ENCODE measurements at places on chromosomes 7 and 10.

GRCh38 chr10:133324198-133324792 is 12.4 kb downstream of the CALY start:
- peaks cover 3% of the 10 kb centered on the region for H3K4me1 ChIP-seq
- peaks cover 36% of the 10 kb centered on the region for H3K27me3 ChIP-seq
- H3K36me3 ChIP-seq: no peaks in the 10 kb centered on the region
- H3K27ac ChIP-seq: no peak overlapping the region
- peak; percentile 86 for DNase-seq

DNA sequence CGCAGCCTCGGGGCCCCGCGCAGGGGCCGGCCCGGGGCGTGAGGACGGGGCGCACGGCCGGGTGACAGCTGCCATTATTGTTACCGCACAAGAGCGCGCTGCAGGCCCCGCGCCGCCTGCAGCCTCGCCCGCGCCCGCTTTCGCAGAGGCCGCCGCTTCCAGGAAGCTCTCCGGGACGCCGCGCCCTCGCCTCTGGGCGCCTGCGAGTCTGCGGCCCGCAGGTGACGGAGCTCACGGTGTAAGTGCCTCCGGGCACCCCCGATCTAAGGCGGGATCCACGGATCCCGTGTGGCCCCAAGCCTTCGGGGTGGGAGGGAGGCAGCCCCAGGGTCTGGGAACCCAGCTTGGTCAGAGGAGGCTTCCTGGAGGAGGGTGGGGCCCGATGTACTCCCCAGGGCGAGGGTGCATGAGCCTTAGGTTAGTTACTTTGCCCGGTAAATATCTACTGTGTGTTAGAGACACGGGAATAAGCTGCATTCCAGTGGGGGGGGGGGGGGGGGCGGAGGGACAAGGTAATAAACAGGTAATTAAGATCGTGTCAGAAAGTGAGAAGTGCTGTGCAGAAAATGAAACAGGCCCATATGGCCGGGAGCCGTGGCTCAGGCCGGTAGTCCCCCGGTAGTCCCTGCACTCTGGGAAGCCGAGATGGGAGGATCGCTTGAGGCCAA is 638 bp downstream of the IQCE start:
- peak overlapping the region; percentile 84 for H3K27ac ChIP-seq
- no peaks in the 10 kb centered on the region for H3K27me3 ChIP-seq
- H3K4me1 ChIP-seq: peaks cover 9% of the 10 kb centered on the region
- H3K36me3 ChIP-seq: no peaks in the 10 kb centered on the region
- H3K4me3 ChIP-seq: peak overlapping the region; percentile 68

GRCh38 chr10:125482637-125483036 is 200.3 kb downstream of the TEX36 start:
- H3K27me3 ChIP-seq: no peaks in the 10 kb centered on the region
- no peaks in the 10 kb centered on the region for H3K36me3 ChIP-seq
- no peaks in the 10 kb centered on the region for H3K4me1 ChIP-seq

DNA sequence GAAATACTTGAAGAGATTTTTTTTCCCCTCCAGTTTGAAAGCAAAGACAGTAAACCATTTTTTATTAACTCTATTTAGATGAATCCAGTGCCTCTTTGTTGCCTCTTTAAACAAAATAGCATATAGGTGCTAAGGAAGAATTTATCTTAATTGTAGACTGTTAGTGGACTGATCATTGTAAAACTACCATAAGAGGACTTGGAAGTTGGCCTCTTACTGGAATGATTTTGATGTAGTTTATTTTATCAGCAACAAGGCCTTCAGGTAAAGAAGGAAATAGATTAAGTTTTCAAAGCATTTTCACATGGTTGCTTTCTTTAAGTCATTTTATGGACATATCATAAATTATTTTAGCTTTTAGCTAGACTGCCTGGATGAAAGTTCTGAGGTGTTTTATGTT is 53.2 kb downstream of the KLHDC10 start:
- H3K36me3 ChIP-seq: no peaks in the 10 kb centered on the region
- H3K4me3 ChIP-seq: no peak overlapping the region
- H3K4me1 ChIP-seq: no peaks in the 10 kb centered on the region
- DNase-seq: no peak

DNA sequence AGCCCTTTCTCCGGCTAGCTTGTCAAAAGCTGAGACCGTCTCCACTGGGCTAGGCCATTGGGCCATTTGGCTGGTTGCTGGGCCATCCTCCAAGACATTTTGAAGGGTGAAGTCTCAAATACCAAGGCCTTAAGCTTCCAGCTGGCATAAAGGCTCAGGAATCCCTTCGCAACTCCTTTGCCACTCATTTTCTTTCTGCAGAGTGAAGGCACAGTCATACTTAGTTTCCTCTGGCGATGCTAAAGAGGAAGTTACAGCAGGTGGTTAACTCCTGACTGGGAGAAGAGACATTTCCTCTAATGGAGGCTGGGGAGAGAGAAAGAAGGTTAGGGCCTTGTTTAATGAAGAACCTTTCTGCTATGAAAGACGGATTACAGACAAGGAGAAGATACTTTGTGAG is 4.8 kb upstream of the REPIN1 start:
- H3K27ac ChIP-seq: no peak overlapping the region
- no peak overlapping the region for H3K4me3 ChIP-seq
- no peak for DNase-seq
- H3K27me3 ChIP-seq: no peaks in the 10 kb centered on the region

DNA sequence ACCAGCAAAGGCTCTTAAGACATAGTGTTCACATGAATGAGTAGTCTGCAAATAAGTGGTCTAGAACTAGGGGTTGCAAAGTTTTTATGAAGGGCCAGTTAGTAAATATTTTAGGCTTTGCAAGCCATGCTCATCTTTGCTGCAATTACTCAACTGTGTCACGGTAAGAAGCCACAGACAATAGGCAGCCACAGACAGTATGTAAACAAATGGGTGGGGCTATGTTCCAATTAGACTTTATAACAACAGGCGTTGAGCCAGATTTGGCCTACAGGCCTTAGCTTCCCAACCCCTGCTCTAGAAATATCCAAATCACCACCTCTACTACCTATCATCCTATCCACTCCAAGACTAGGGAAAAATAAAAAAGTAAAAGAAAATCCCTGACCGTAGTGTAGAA is 9.2 kb downstream of the IKZF5 start:
- H3K27me3 ChIP-seq: no peaks in the 10 kb centered on the region
- no peak overlapping the region for H3K4me3 ChIP-seq
- no peaks in the 10 kb centered on the region for H3K36me3 ChIP-seq
- no peak overlapping the region for H3K27ac ChIP-seq
- peaks cover 4% of the 10 kb centered on the region for H3K4me1 ChIP-seq
- DNase-seq: no peak

- no peak for DNase-seq
- no peak overlapping the region for H3K4me3 ChIP-seq
- H3K27ac ChIP-seq: no peak overlapping the region
- H3K36me3 ChIP-seq: no peaks in the 10 kb centered on the region
- no peaks in the 10 kb centered on the region for H3K4me1 ChIP-seq
Observed at GRCh38 chr7:41374150-41374848, 328.6 kb downstream of the INHBA start.

DNA sequence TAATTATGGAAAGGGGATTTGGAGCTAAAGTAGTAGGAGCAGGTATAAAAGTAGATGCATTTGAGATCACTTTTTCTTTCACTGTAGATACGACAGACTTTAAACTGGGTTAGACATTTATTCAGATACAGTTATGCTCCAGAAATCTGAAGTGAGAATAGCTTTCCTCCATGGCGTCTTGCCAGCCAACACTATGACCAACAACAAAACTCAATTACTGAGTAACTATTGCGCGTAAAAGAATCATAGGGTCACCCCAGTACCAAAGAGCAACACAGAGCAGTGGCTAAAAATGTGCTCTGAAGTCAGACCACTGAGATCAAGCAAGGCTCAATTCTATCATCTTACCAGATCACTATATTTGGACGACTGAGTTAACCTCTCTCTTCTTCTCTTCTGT is 262.5 kb upstream of the SORCS1 start:
- no peak for DNase-seq
- H3K36me3 ChIP-seq: no peaks in the 10 kb centered on the region
- H3K4me3 ChIP-seq: no peak overlapping the region
- H3K4me1 ChIP-seq: no peaks in the 10 kb centered on the region
- H3K27ac ChIP-seq: no peak overlapping the region

DNA sequence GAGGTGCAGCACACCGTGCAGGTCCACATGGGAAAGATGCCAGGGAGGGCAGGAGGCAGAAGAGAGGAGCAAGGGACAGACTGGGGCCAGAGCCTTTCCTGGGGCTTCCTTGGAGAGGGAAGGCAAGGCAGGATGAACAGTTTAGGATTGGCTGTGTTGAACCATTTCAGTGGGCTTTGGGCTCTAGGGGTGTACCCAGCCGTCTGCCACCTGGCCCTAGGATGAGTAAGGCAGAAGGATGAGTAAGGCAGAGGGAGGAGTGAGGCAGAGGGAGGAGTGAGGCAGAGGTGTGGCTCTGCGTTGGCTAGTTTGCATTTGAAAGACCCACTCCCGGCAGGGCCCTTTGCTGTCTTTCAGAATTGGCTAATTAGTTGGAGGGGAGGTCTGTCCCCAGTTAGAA is 31.5 kb upstream of the PRF1 start:
- H3K4me3 ChIP-seq: no peak overlapping the region
- no peak overlapping the region for H3K27ac ChIP-seq
- H3K27me3 ChIP-seq: no peaks in the 10 kb centered on the region
- no peak for DNase-seq
- no peaks in the 10 kb centered on the region for H3K4me1 ChIP-seq

- H3K4me3 ChIP-seq: no peak overlapping the region
- no peaks in the 10 kb centered on the region for H3K36me3 ChIP-seq
- no peaks in the 10 kb centered on the region for H3K4me1 ChIP-seq
Observed at GRCh38 chr10:88110822-88111221, 247.4 kb downstream of the PTEN start.

- H3K4me3 ChIP-seq: peak overlapping the region; percentile 94
- peaks cover 14% of the 10 kb centered on the region for H3K4me1 ChIP-seq
- peak; percentile 36 for DNase-seq
- peak overlapping the region; percentile 74 for H3K27ac ChIP-seq
- H3K36me3 ChIP-seq: no peaks in the 10 kb centered on the region
- H3K27me3 ChIP-seq: no peaks in the 10 kb centered on the region
Observed at GRCh38 chr7:7970237-7970530, 1.6 kb downstream of the GLCCI1 start.

- H3K27me3 ChIP-seq: no peaks in the 10 kb centered on the region
- H3K4me3 ChIP-seq: no peak overlapping the region
- H3K27ac ChIP-seq: no peak overlapping the region
- no peaks in the 10 kb centered on the region for H3K36me3 ChIP-seq
Observed at GRCh38 chr10:71696628-71697326, 22.8 kb downstream of the C10orf105 start.

DNA sequence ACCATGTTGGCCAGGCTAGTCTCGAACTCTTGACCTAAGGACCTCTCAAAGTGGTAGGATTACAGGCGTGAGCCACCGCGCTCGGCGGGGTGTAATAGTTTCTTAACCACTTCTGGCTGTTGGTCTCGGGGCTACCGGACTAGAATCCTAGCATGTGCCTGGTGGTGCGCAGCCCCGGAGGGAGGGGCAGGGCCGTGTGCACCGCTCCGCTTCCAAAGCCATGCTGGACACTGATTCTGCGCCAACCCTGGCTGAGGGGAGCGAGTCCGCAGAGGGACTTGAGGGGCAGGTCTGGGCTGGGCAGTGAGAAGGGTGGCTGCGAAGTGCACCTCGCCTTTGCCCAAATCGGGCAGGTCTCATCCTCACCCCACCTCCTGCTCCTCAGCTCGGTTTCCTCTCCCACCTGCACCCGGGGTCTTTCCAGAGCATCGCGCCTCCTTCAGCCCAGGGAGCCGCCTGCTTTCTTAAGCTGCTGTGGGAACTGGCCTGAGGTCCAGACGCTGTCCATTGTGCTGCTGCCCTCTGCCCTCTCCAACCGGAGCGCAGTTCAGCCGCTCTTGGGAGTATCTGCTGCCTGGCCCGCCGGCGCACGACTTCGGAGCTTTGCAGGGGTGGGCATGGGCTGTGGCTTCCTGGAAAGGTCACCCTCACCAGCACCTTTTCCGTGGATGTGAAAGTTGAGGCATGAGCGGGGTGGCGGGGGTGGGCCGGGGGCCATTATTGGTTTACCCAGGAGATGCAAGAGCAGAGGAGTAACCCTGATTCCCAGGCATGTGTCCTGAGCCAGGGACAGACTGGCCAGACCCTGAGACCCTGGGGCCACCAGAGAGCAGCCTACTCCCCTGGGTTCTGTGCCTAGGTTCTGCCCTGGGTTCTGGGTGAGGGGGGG is 422.6 kb upstream of the NUPR2 start:
- no peaks in the 10 kb centered on the region for H3K36me3 ChIP-seq
- DNase-seq: no peak
- no peak overlapping the region for H3K27ac ChIP-seq
- no peaks in the 10 kb centered on the region for H3K4me1 ChIP-seq
- H3K27me3 ChIP-seq: no peaks in the 10 kb centered on the region

- no peaks in the 10 kb centered on the region for H3K4me1 ChIP-seq
- H3K36me3 ChIP-seq: no peaks in the 10 kb centered on the region
- H3K27ac ChIP-seq: no peak overlapping the region
- no peak overlapping the region for H3K4me3 ChIP-seq
- no peak for DNase-seq
Observed at GRCh38 chr7:125445836-125446235, 516.2 kb upstream of the POT1 start.

GRCh38 chr10:70197235-70197945 is 27.1 kb upstream of the SAR1A start:
- H3K4me1 ChIP-seq: peaks cover 9% of the 10 kb centered on the region
- H3K27ac ChIP-seq: no peak overlapping the region
- H3K4me3 ChIP-seq: no peak overlapping the region

DNA sequence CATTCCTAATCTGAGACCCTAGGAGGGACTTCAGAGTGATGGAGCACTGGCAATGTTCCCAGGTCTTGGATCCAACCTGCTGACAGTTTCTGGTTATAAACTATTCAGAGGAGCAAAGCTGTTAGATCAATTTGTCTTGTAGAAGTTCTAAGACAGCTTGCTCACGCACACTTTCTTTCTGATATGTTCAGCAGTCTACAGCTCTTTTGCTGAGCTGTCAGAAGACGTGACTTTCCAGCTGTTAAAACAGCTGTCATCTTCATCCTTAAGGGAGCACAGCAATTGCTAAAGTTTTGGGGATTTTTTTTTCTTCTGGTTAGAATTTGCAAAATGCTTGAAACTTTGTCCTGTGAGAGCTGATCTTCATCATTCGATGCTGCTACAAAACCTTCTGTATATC is 823.1 kb downstream of the SORCS1 start:
- H3K27ac ChIP-seq: no peak overlapping the region
- no peaks in the 10 kb centered on the region for H3K36me3 ChIP-seq
- no peaks in the 10 kb centered on the region for H3K27me3 ChIP-seq
- H3K4me3 ChIP-seq: no peak overlapping the region

DNA sequence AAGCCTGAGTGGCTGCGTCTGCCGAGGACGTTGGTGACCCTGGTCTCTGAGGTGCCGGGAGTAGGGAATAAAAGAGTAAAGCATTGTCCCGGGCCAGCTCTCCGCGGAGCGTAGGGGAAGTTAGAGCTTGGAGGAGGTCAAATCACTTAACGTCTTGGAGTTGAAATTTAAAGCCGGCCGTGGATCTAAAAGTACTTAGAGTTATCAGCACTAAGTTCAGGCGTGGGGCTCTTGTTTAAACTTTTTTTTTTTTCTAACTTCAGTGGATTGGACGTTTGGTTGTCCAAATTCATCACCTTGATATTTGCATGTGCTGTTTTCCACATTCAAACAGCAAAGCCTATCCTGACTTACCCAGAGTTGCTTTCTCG is 700 bp downstream of the NIPSNAP2 start:
- no peaks in the 10 kb centered on the region for H3K27me3 ChIP-seq
- H3K36me3 ChIP-seq: no peaks in the 10 kb centered on the region
- DNase-seq: no peak
- peak overlapping the region; percentile 97 for H3K27ac ChIP-seq
- peak overlapping the region; percentile 82 for H3K4me3 ChIP-seq
